Left ventricle myocardium inferior (tissue), 1 donor: ENCODE measurements at places on chromosomes 2 and 18. TPM values are rescaled to one million over a fixed set of nuclear protein-coding genes. Genes with fewer than 3 reads are reported as not detected.

DNA sequence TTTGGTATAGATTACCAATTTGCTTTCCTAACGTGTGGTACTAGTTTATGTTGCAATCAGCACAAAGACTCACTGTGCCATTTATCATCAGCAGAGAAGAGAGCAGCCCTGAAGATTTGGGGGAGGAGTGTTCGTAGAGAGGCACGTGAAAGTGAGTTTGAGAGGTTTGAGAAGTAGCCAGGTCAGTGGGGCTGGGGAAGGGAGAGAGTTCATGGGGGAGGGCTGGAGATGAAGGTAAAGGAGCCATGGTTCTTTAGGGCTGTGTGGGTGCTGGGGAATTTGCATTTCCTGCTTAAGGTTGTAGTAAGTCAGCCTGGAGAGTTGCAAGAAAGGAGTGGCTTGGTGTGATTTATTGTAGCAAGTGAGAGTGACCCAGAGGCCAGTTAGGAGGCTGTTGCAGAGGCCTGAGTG lies 172.1 kb downstream of the NEDD4L start:
- no peak for DNase-seq

Gene C1QL2
- not detected for total RNA-seq

Gene GALNT5
- 0.19 TPM for total RNA-seq

DNA sequence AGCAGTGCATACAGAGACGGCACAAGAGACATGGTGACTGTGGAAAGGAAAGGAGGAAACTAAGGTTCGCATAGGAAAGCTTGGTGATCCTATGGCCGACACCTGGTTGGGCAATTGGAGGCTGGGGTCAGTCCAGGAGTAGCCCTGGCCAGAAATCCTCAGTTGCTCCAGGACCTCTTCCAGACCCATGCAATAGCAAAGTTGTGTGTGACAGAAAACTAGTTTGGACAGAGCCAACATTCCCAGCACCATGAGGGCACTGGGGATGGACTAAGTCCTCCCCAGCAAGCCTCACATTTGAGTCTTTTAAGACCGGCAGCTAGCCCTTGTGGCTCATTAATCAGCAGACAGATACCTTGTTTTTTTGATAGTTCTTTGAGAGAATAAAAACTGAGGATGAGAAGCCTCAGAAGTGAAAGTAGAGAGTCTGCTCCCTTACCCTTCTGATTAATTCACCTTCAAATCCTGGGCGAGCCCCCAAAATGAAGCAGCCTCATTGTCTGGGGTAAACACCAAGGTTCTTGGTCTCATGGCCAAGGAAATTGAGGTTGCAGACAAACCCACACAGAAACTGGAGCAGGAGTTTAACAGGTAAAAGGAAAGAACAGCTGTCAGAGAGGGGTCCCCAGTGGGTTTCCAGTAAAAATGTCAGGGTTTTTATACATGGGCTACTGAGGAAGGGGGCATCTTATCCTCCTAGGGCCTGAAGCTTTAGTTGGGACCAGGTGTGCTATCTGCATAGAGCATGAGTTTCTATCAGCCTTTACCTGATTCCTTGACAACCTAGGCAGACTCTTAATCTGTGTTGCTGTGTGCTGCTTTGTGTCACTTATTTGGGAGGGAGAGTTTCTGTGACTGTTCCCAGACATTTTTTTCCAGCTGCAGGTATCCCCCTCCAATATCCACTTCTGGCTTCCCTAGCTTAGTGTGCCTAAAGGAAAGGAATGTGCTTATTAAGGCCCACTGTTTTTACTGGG lies 39.1 kb downstream of the STK17B start:
- no peak for DNase-seq

- no peak for DNase-seq
Observed at GRCh38 chr18:13099113-13099512, 108.0 kb downstream of the CEP192 start.

Gene TMEM37
- total RNA-seq: 2.4 TPM

DNA sequence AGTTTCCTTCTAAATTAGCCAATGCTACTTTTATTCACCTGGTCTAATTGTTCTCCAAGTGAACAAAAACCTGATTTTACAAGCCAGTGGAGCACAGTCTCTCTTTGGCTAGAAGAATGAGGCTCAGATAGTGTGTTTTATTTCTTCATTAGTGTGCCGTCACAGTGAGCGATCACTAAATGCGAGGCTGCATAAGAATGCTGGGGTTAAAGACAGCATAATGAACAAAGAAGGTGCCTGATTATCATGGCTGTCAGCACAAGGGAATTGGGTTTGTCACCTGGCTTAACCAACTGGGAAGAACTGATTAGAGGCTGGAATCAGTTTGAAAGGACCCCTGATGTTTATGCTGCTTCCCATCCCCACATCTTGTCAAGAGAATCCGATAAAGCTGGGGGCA lies 76.4 kb downstream of the EPHA4 start:
- DNase-seq: no peak

DNA sequence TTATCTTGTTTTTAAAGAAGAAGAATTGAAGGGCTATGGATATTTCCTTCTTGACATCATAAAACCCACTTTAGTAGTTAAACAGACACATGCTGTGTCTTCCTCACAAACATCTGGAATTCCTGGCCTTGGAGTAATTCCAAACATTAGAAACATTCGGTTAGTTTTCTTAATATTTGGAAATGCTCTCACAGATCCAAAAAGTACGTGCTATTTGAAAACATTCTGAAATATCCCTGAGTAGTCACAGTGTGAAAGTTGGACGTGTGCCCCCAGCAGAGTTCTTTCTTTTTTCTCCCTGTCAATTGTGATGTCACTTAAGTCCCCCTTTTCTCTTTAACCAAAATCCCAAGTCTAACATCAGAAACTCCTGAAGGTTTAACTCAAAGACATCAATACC lies 91.3 kb downstream of the ANTXR1 start:
- no peak for DNase-seq

DNA sequence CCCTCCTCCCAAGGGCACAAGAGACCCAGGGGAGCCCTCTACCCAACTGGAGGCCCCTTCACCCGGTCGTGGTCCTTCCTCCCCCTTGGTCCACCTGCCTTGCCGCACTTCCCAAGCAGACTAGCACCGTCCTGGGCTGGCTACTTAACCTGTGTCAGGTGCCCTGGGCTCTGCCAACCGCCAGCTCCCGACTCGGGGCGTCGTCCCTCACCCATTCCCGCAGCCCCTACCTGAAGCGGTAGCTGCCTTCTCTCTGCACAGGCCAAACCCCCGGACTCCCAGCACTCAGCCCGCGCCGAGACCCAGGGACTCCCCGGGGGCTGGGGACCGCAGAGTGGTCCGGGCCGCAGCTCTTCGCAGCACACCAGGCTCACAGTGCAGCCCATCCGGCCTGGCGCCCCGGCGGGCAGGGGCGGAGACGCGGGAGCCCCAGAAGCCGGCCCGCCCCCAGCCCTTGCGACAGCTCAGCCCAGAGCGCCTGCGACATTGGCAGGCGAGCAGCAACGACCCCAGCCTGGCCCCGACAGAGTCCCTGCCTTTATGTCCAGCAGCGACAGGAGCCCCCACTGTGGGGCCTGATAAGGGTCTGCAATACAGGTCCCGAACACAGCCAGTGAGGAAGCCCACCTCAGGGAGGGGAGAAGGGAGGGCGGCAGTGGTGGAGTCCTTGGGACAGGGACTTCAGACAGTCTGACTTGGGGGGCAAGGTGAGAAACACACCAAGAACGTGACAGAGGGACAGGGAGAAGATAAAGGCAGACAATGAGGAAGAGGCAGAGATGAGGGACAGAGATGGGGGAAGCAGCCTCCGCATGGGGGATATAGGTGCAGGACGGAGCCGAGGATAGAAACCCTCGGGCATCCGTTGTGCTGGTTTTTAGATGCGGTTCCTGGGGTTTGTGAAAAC lies 31.0 kb upstream of the TNS1 start:
- no peak for DNase-seq

GRCh38 chr2:178873912-178874311 lies 66.7 kb upstream of the TTN start:
- DNase-seq: no peak

DNA sequence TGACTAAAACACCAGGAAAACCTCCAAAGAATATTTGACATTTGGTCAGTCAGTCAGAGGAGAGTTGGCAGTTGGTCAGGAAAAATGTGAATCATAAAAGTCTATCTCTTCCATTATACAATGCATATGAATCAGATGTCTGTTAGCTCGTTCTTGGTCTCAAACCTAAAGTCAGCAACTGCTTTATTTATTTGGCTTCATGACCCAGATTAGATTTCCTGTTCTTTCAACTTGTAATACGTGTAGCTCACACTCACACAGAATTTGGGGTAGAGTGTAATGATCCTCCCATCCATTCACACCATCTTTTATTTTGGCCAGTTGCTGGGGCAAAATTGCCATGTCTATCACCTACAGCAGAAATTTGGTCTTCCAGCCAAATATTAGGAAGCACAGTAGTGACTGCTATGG lies 81.9 kb upstream of the COL5A2 start:
- no peak for DNase-seq

- DNase-seq: no peak
Observed at GRCh38 chr2:128435576-128436478, 117.2 kb upstream of the HS6ST1 start.

DNA sequence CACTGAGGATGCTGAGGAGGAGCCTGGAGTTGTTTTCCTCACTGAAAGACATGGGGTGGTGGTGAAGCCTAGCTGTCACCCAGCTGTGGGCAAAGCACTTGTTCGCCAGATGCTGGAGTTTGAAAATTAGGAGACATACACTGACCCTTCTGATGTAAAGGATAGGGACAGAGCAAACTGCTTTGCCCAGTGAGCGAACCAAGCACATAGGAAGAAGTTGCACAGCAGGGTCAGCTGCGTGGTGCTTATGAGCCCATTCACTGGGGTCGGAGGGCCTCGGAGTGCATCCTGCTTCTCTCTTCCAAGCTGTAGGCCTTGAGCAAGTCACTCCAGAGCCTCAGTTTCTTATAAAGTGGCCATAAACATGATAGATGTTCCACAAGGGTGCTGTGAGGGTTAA lies 50.9 kb downstream of the HK2 start:
- DNase-seq: no peak

- no peak for DNase-seq
Observed at GRCh38 chr2:16069933-16070647, 129.7 kb downstream of the MYCN start.

DNA sequence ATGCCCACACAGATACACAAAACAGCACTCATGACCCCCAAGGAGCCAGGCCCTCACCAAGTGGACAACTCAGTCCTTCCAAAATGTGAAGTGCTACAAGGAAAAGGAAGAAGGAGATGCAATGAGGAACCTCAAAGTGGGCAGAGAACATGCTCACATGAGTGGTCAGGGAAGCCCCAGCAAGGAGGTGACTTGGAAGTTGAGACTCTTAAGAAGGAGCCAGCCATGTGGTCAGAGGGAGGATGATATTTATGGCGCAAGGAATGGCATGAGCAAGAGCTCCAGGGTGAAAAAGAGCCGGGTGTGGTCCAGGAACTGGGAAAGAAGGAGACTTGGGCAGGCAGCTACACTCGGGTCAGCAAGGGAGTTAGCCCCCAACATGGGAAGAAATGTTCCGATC lies 30.0 kb upstream of the KLHL29 start:
- DNase-seq: no peak

Gene SKA1
- total RNA-seq: 0.44 TPM

- no peak for DNase-seq
Observed at GRCh38 chr2:126838716-126838985, 60.0 kb upstream of the TEX51 start.

Gene BCL2
- 7.3 TPM for total RNA-seq
